ENCODE measurements at places on chromosomes 7 and 10.

- no peak for DNase-seq
Measured at GRCh38 chr7:158237672-158238335, 349.8 kb downstream of the PTPRN2 start.

DNA sequence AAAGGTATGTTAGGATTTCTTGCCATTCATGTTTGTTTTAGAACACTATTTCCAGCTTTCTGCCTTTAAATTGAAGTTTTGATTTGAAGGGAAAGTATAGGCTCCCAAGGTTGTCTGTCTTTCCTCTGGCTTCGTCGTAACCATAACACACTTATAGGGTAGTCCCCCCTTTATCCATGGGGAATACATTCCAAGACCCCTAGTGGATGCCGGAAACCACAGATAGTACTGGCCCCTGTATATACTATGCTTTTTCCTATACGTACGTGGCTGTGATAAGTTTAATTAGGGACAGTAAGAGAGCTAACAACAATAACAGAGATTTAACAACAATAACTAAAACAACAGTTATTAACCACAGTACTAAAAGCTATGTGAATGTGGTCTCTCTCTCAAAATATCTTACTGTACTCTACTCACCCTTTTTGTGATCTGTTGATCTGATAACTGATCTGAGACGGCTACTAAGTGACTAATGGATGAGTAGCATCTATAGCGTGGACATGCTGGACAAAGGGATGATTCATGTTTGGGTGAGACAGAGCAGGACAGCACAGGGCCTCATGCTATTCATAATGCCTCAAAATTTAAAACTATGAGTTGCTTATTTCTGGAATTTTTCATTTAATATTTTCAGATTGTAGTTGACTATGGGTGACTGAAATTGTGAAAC is 273.1 kb downstream of the AUTS2 start:
- DNase-seq: no peak

DNA sequence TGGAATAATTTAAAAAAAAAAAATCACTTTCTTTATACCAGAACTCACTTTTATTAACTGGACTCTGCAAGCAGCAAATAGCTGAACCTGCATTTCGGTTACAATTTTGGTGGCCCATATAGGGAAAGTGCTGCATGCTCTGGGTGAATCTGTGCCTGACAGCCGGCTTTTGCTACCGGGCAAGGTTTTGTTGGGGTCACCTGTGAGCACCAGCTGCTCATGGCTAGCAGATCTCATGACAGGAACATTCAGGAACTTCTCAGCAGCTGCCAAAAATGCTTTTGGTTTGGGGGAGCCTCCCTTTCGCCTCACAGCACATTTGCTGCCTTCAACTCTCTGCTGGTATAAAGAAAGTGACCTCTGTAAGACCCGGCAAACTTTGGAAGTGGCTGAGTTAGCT is 13.2 kb upstream of the CREB3L2 start:
- no peak for DNase-seq

GRCh38 chr7:14761510-14762296 is 140.8 kb downstream of the DGKB start:
- DNase-seq: no peak

DNA sequence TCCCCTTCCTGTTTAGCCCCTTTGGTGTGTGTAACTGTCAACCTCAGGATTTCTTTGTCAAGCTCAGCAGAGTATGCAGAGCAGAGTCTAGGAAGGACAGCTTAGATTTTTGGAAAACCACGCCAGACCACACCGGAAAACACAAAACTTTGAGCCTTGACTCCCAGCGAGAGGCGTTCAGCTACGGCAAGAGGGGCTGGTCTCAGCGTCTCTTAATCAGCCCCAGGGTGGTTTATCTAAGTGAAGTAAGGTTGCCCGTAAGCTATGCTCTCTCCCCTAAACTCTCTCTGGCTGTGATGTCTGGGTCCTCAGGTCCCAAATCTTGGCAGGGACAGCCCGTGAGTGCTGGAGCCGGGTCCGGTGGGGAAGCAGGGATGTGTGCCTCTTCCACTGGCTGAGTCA is 230.9 kb downstream of the KLF6 start:
- DNase-seq: no peak

DNA sequence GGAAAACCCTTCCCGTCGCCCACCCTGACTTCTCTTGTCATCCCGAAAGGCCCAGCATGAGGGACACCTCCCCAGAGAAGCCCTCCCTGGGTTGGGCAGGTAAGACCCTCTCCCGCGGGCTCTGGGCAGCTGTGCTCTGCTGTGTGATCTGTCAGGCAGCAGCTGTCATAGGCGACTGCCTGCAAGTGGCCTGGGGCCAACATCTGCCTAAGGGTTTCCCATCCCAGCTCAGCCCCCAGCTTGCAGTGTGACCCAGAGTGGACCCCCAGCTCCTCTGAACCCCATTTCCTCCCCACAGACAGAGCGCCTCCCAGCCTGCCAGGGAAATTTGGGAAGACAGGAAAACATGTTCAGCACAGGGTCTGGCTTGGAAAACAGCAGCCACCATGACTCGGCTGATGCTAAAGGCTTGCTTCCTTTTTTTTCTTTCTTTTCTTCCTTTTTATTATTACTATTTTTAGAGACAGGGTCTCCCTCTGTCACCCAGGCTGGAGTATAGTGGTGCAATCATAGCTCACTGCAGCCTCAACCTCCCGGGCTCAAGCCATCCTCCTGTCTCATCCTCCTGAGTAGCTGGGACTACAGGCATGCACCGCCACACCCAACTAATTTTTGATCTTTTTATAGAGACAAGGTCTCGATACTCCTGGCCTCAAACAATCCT is 18.3 kb upstream of the TNRC18 start:
- DNase-seq: peak; percentile 1

GRCh38 chr7:85512790-85513189 is 325.9 kb upstream of the SEMA3D start:
- DNase-seq: no peak

GRCh38 chr7:106806556-106806955 is 58.5 kb upstream of the PIK3CG start:
- DNase-seq: no peak

DNA sequence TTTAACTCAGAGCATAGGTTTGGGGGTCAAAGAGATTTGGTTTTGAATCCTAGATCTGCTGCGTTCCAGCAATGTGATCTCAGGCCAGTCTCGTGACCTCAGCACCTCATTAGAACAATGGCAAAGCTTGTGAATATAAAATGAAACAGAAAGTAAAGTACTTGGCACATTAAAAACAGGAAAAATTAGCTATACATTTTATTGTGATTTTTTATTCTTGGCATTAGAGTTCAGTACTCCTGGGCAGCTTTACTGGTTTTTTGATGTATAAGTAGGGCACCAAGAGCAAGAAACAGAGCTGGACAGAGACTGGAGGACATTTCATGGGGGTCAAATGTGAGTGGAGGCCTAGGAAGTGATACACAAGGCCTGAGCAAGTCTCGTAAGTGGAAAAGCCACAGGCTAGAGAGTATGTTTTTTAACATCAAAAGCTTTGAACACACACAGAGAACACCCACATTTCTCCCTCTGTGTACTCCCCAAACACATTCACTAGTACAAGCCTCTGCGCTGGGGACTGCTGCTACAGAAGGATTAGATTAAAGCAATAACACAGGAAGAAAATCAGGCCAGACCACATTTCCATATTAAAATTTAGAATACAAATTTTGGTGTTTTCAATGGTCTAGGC is 157.2 kb upstream of the SLC25A13 start:
- no peak for DNase-seq

DNA sequence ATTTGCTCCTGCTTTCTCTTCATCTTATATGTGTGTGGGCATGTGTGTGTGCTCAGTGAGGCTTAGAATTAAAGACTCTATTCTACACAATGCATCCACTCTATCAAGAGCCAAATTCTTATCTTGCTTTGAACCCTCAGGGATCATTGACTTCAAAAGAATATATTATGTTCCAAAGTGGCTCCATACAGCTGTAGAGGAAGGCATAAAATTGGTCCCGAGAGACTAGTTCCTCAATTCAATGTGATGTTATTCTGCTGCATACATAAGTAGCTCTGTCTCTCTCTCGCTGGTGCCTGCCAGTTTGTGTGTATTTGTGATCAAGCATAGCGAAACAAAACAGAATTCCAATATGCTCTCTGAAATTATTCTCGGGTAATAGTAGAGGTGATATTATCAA is 997.9 kb upstream of the POT1 start:
- peak; percentile 9 for DNase-seq

DNA sequence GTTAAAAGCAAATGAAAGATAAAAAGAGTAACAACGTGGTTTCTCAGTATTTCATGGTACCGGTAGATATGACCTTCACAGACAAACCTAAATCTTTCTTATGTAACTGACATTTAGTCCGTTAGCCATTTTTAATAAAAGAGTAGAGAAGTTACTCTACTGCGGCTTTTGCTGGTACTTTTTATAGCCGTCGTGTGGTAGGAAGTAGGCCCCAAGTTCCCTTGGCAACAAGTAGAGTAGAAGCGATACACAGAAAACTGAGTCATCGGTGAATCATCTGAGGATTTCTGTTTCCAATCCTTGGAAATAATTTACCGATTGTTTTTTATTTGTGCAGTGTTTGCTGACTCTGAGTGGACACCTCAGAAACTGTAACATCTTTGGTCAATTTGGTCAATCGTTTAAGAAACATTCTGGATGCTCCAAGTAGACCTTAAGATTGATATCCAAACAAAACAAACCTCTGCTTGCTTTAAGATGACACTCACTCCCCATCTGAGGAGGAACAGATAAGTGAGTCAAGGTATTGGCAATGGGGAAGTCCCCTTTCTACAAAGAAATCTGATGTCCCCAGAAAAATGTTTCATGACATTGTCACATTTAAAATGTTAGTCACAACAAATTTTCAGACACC is 63.9 kb upstream of the AHR start:
- DNase-seq: no peak

DNA sequence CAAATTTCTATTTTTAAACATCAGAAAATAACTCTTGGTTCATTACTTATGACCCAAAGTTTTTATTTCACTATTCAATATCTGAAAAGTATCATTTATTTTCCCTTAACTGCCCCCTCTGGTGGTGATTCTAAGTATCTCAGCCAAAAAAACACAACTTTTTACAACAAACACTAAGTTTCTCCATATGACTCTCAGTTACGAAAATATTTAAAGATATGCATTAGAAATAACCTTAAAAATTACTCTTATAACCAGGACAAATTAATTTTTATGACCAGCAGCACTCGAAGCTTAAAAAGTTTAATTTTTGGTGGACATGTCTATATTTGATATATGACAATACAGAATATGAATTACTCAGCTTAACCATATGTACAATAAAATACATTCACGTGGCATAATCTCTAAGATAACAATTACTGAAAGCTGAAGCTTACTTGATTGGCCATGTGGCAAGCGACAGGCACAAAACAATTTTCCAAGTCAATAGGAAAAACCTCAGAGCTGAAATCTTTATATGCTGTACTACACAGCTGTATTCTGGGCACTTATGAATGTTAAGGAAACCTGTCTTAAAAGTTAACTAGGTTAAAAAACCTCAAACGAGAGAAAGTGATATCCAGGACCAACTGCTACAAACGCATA is 2.3 kb downstream of the HNRNPA2B1 start:
- DNase-seq: peak; percentile 30

DNA sequence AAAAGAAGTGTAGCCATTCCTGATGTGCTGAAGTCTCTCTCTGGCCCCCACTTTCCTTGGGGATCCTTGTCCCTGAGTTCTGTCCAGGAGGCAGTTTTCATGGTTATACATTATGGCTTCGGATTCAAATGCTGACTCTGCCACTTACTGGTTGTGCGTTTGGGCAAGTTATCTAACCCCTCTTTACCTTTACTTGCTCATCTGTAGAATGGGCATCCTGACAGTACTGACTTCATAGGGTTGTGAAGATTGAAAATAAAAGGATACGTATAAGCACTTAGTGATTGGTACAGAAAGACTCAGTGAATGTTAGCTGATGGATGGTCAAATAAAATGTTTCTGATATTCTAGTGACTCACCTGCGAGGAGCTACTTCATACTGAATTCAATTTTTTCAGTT is 65.1 kb downstream of the TACR2 start:
- no peak for DNase-seq

DNA sequence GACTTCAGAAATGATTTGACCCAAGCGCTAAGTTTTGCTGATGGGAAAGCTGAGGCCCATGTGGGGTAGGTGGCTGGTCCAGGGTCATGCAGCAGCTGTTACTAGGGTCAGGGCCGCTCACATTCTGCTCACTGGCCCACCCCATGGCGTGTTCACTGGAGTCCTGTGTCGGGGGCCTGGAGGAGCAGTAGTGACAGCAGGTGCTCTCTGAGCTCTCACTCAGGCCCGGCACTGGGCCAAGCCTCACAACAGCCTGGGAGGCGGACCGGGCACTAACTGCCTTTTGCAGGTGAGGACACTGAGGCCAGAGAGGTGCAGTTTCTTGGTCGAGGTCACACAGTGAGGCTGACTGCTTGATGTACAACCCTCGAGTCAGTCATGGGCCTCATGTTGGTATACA is 82.7 kb downstream of the GLRX3 start:
- DNase-seq: no peak

DNA sequence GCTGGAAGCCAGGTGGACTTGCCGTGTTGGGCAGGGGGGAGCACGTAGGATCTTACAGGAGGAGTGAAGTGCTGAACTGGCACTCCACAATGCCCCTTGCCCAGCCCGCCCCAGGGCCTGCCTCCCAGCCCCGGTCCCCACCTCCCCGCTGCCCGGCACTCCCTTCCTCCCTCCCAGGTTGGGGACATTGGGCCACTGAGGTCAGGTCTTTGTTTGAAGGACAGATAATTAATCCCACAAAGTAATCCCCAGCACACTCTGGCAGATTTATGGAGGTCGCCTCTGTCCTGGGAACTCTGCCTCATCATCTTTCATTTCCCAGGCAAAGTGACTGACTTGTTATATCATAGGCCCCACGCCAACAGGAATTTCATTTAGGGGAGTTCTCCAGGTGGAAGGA is 122.8 kb downstream of the C10orf105 start:
- DNase-seq: no peak

- no peak for DNase-seq
Measured at GRCh38 chr7:25117226-25118047, 7.6 kb downstream of the CYCS start.

- no peak for DNase-seq
Measured at GRCh38 chr10:76992467-76992866, 645.1 kb downstream of the KCNMA1 start.

- no peak for DNase-seq
Measured at GRCh38 chr10:130776724-130777123, 534.8 kb downstream of the TCERG1L start.

DNA sequence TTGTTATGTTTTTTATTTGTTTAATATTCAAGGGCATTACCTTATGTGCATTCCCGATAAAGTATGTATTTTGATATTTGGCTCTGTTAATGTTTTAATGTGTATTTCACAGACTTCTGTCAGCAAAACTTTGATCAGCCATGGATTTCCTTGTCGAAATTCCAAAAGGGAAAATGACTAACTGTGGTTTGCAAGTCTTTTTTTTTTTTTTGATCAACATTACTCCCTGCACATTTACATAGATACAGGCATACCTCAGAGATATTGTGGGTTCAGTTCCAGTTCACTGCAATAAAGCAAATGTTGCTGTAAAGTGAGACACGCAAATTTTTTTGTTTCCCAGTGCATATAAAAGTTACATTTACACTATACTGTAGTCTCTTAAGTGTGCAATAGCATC is 351.9 kb downstream of the CXCL12 start:
- no peak for DNase-seq

- no peak for DNase-seq
Measured at GRCh38 chr7:107560898-107561516, 2.7 kb downstream of the COG5 start.

- DNase-seq: no peak
Measured at GRCh38 chr7:124349443-124349842, 316.6 kb upstream of the TMEM229A start.

Data from neural progenitor cell (in vitro differentiated cells).